Naive thymus-derived CD4-positive, alpha-beta T cell (primary cell): ENCODE measurements at places on chromosomes 1 and 21. TPM values are rescaled to one million over a fixed set of nuclear protein-coding genes. Genes with fewer than 3 reads are reported as not detected.

GRCh38 chr1:29488794-29489311, 252.5 kb downstream of the PTPRU start:
- H3K36me3 ChIP-seq, result no peaks in the 10 kb centered on the region
- no peak overlapping the region for H3K27ac ChIP-seq
- H3K4me3 ChIP-seq, result no peak overlapping the region
- DNase-seq, result no peak

- H3K4me3 ChIP-seq, result no peak overlapping the region
- H3K27me3 ChIP-seq, result no peaks in the 10 kb centered on the region
Observed at GRCh38 chr1:84669831-84670230, 20.4 kb downstream of the SSX2IP start.

DNA sequence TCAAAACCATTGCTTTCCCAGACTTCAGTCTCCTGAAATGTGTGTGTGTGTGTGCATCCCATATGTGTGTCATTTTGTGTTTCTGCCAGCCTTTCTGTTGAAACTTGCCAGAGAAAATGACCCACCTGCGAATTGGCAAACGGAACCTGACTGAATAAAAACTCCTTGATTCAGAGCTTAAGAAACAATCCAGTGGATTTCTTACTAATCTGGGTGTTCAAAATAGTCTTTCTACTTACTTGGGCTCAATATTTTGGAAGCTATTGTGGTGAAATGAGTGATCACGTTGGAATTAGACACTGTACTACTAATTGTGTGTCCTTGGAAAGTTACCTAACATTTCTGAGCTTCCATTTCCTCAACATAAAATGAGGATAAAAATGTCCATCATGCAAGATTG, 138.9 kb upstream of the ERG start:
- no peak for DNase-seq
- H3K4me3 ChIP-seq, result no peak overlapping the region
- no peaks in the 10 kb centered on the region for H3K27me3 ChIP-seq

- no peak for DNase-seq
- no peaks in the 10 kb centered on the region for H3K4me1 ChIP-seq
- H3K4me3 ChIP-seq, result no peak overlapping the region
- no peaks in the 10 kb centered on the region for H3K36me3 ChIP-seq
- H3K27me3 ChIP-seq, result no peaks in the 10 kb centered on the region
- no peak overlapping the region for H3K27ac ChIP-seq
Observed at GRCh38 chr1:53070621-53071020, 8.6 kb downstream of the PODN start.

CD247 gene
- total RNA-seq, result 336 TPM

GRCh38 chr1:227378871-227379554, 60.7 kb upstream of the CDC42BPA start:
- no peak overlapping the region for H3K27ac ChIP-seq
- no peaks in the 10 kb centered on the region for H3K4me1 ChIP-seq
- H3K4me3 ChIP-seq, result no peak overlapping the region
- no peak for DNase-seq
- no peaks in the 10 kb centered on the region for H3K36me3 ChIP-seq
- H3K27me3 ChIP-seq, result no peaks in the 10 kb centered on the region

DNA sequence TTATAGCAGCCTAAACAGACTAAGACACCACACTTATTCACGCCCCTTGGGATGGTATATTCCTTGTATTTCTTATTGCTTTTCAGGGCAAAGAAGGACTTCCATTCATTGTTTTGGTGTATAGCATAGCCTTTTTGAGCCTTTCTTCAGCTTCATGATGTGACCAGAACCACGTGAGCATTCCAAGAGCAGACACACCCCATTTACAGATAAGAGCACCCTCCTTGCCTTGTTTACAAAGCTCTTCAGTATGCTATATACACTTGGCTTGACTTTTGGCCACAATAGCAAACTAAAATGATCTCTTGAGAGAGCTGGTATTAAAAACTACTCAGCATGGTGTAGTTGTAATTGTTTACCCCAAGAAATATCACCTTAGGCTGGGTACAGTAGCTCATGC, 78.7 kb downstream of the PIK3R3 start:
- H3K4me1 ChIP-seq, result no peaks in the 10 kb centered on the region
- no peaks in the 10 kb centered on the region for H3K36me3 ChIP-seq
- no peak overlapping the region for H3K27ac ChIP-seq
- H3K27me3 ChIP-seq, result no peaks in the 10 kb centered on the region
- no peak for DNase-seq
